ENCODE measurements at places on chromosomes 13 and 19. TPM values are rescaled to one million over a fixed set of nuclear protein-coding genes. Genes with fewer than 3 reads are reported as not detected.
A peak's percentile ranks its signal among the peaks of the same experiment; 100 is the strongest.

DNA sequence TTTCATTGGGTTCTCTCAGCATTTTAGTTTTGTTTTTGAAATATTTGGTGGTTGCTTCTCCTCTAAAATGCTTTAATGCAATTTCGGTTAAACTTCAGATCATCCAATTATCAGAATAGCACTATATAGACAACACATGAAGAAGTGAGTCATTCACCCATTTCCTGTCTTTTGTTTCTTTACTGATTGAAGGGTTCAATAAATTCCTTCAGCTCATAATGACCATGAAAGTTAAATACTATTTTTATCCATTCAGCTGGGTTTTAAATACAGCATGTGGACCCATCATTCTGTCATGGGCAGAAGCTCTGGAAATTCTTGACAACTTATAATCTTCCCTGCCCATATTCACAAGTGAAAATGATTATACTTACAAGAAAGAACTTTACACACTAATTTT is 187.2 kb downstream of the ITGBL1 start:
- DNase-seq: no peak

GRCh38 chr13:50552424-50552966 is 291.0 kb downstream of the DLEU7 start:
- no peak for DNase-seq

GRCh38 chr19:1503089-1503924 is 9.5 kb downstream of the ADAMTSL5 start:
- DNase-seq: no peak

GRCh38 chr13:40794414-40795368 is 5.3 kb downstream of the SLC25A15 start:
- DNase-seq: no peak

- no peak for DNase-seq
These were observed 1.7 kb downstream of the PDX1 start for GRCh38 chr13:27921421-27921960.

GRCh38 chr13:25190771-25191170 is 18.7 kb upstream of the AMER2 start:
- no peak for DNase-seq

- DNase-seq: no peak
These were observed 124.2 kb downstream of the TBC1D4 start for GRCh38 chr13:75357576-75358289.

DNA sequence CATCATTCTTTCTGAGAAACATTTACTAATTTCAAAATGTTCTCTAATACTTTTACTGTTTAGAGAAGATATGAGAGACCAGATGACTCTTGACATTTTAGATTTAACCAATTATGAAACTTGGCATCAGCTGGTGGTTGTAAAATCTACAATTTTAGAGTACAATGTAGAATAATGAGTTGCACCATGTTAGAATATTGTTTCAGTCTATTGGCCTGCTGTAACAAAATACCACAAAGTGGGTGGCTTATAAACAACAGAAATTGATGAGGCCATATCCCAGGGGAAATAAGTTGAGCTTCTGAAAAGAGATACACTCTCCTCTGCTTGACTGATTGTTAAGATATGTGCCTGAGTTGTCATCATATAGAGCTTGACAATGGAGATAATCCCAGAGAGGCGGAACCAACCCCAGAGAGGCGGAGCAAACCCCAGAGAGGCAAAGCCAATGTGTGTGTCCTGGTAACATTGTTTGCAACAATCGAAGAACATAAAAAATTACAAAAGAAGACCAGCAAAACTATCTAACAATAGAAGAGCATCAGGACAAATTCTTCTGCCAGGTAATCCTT is 373.0 kb upstream of the SLITRK1 start:
- no peak for DNase-seq

DNA sequence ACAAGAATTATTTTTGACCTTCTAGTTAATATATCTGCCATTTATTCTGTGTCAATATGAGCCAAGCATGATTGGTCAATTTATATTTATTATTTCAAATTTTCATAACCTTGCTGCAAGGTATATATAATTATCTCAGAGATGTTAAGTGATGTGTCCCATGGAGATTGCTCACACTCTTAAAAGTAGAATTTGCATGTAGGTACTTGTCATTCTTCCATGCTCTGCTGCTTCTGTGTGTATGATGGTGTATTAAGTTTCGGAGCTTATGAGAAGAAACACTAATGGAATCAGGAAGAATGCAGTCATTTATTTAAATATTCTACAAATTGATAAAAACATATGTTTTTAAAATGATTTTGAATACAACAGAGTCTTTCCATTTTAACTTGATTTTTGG is 586.8 kb upstream of the MIR17HG start:
- no peak for DNase-seq

DNA sequence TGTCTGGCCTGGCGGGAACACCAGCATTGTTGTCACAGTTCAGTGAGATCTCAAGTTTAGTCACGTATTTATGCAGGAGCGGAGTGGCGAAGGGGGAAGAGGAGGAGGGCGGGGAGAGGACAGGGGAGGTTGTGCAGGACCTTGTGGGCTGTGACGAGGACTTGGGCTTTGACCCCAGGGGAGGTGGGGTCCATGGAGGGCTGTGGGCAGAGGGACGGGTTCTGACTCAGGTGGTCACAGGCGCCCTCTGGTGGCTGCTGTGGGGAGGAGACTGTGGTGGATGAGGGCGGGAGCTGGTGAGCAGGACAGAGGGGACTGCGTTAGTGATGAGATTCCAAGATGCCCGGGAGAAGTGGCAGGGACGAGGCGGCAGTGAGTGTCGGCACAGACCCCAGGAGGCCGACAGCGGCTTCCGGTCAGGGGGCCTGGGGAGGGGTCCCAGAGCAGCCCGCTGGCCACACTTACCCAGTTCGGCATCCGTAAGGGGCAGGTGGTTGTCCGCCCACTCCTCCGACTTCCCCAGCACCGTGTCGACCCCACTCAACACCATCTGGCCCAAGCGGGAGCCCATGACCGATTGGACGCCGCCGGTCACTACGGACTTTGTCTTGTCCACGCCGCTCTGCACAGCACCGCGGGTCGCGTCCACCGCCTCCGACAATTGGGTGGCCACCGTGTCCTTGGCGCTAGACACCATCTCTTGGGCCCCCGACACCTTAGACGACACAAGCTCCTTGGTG is 15.7 kb downstream of the PLIN3 start:
- DNase-seq: peak; percentile 76

- no peak for DNase-seq
These were observed 166.2 kb downstream of the SLITRK1 start for GRCh38 chr13:83716121-83716520.

GRCh38 chr19:35123573-35123972 is 8.0 kb downstream of the FXYD3 start:
- DNase-seq: no peak

DNA sequence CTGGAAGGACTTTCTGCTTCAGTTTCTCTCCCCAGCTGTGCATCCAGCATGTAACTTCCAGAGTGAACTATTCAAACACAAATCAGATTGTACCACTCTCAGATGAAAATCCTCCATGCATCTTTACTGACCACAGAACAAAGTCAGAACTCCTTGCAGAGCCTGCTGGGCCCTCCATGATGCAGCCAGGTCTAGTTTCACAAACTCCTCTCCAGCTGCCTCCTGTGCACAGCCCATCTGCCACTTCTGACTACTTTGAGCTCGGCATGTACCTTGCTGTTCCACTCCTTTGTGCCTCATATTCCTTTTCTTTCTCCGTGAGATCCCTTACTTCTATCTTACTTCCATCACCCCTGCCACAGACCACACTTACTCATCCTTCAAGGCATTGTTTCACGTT is 31.4 kb downstream of the NALCN start:
- no peak for DNase-seq

DNA sequence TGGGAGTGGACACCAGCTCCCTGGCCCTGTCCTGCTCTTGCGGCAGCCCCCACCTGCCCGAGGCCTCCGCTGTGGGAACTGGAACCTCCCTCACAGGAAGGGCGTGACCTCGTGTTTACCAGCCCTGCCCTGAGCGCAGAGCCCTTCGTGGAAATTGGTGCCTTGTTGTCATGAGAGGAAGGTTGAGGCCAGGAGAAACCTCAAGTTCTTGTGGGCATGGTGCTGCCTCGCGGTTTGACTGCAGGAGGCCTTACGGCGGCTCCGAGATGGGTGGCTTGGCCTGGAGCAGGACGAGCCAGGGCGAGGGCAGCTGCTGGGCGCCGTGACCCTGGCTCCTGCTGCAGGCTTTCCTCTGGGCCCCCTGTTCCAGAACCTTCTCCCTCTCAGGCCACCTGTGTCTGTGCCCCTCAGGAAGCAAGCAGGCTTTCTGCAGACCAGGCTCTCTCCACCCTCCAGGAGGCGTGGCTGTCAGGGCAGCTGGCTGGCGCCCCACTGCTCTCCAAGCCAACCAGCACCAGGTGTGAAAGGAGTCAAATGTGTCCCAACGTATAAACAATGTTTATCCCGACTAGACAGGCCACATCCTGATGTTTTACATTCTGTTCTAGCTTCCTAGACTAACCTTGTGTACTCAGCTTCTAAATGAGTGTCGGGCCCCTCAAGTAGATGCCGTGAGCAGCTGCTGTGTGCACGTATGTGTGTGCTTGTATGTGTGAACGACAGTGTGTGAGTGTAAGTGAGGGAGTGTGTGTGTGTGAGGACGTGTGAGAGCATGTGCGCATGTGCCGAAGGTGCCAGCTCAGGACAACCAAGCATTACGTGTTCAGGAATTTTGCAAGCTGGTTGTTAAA is 10.4 kb upstream of the RASA3 start:
- DNase-seq: no peak

DNA sequence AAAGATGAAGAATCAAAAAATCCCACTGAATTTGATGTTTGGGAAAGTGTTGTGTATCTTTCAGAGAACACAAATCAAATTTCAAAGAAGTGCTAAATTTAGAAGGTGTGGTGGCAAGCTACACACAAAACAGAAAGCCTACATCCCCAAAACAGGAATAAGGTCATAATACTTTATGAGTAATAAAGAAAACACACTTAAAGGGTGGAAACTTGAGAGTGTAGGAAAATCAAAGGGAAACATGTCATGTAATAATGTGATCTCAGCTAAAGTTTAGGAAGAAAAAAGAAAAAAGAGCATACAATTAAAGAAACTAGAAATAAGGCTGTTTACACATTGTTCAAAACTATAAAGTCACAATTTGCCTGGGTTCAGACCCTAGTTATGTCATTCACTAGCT is 668.7 kb downstream of the PCDH17 start:
- DNase-seq: no peak

DNA sequence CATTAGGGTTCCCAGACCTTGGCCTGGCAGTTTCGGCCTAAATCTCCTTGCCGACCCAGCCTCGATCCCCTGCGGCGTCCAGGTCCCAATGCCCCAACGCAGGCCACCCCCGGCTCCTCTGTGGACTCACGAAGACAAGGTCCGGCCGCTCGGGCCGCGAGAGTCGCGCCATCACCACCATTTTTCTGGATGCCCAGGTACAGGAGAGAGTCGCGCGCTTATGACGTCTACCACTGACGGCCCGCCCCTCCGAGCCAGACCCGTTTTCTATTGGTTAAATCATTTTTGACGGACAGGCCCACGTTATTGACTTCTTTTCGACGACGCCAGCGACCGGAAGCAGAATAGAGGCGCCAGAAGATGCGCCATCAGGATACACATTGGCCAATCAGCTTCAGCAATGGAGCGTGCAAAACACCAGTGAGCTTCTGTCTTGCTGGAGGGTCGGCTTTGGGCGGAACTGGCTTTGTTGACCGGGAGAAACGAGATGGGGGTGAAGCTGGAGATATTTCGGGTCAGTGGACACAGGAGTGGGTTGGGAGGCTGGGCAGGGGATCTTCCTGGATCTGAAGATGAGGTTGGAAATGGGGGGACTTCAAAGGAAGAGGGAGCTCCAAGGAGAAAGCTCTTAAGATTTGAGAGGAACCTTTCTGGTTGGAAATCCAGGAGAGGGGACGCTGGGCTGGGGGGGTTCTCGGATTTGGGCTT is at the start of the genes PET100 and XAB2:
Gene PET100, plus strand, starts transcription at position 447 of the 708 bp plus-strand sequence. Its CDS starts 41 bp downstream, at position 488.
Gene XAB2, minus strand, starts transcription at position 199 of the 708 bp plus-strand sequence. Its CDS starts 18 bp downstream, at position 181.
- peak; percentile 98 for DNase-seq

DNA sequence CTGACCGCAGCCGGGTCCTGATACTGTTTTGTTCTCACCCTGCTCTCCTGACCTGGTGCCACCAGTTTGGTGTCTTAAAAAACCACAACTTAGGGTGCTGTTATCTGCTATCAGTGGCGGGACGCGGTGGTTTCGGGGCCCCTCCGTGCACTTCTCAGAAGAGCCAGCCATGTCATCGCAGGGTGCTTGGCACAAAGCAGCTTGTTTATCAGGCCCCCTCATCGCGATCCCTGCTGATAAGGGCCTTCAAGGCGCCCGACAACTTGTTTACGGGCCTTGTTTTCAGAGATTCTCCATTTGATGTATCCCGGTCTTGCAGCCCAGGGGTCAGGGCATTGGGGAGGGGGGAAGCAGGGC is 58.1 kb upstream of the KLF2 start:
- DNase-seq: no peak

DNA sequence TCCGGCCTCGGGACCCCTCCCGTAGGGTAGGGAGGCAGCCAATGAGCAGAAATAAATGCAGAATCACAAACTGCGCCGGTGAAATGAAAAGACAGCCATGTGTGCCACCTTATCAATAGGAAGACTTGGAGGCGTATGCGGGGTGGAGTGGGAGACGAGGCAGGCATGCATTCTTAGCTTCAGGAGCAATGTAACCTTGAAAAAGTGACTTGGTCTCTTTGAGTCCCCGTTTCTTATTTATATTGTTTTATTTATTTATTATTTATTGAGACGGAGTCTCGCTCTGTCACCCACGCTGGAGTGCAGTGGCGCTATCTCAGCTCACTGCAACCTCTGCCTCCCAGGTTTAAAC is 16.0 kb downstream of the SSC5D start:
- DNase-seq: no peak

DNA sequence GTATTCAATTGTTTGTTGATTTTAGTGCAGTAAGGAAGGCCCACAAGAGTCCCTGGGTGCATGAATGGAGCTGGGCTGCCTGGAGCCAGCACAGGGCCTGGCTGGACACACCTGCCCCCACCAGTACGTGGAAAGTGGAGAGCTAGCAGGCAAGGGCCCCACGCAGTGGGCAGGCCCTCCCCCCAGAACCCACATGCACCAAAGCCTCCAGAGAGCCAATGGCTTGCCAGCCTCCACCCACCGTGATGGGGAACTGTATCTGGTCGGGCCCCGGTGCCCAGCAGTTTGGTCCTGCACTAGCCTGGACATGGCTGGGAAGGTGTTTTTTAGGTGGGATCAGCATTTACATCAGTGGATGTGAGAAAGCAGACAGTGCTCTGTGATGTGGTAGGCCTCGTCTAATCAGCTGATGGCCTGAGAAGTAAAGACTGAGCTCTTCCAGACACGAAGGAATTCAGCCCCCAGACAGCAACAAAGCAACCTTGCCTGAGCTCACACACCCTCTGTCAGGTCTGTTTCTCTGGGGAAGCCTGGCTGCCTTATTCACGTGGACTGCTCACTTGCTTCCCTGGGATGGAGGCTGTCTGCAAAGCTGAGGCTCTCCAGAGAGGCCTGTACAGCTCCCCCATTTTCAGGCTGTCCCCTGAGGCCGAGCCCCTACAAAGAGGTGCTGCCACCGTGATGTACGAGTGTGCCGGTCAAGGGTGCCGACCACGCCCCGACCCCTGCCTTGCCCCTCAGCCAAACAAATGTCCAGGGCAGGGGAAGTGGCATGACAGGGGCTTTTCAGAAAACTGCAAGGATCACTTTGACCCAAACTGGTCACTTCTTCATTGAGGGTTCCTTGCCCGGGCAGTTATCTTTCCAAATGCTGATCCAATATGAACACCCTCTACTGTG is 27.5 kb downstream of the RAB20 start:
- DNase-seq: no peak

Gene HIF3A
- polyA plus RNA-seq: 25.9 TPM

Gene ZNF506
- 33.9 TPM for polyA plus RNA-seq

Gene PPM1N
- polyA plus RNA-seq: 0.71 TPM

Gene ADGRE1
- polyA plus RNA-seq: 0.13 TPM

Gene ZNF730
- polyA plus RNA-seq: 7.1 TPM

Gene CCDC8
- 50.7 TPM for polyA plus RNA-seq

Gene TPRX2
- not detected for polyA plus RNA-seq

Gene PEAK3
- polyA plus RNA-seq: not detected

Gene MICU2
- 103 TPM for polyA plus RNA-seq

Data from left renal pelvis (tissue), 4 donors.